Stimulated activated CD8-positive, alpha-beta memory T cell treated with anti-CD3 and anti-CD28 coated beads, Interleukin-4, amount 100 ng/mL, for 1 hour (primary cell): ENCODE measurements at places on chromosomes 13 and 19.

DNA sequence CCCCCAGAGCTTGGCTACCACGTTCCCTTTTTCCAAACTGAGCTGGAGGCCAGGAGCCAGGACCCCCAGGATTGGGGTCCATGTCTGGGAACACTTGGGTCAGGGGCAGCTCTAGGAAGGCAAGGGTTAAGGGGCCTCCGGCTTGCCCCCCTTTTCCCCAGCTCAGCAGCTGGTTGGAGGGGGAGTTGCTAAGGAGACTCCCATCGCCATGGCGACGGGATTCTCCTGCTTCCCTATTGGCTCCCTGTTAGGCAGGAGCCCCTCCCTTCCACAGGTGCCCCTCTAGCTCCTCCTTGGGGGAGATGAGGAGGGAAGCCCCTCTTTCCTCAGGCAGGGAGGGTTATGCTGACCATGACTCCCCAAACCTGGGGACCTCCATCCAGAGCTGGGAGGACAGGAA, 33.9 kb downstream of the PDE4A start:
- no peak for DNase-seq

GRCh38 chr19:3186160-3186688, 494 bp downstream of the NCLN start:
- DNase-seq: no peak

DNA sequence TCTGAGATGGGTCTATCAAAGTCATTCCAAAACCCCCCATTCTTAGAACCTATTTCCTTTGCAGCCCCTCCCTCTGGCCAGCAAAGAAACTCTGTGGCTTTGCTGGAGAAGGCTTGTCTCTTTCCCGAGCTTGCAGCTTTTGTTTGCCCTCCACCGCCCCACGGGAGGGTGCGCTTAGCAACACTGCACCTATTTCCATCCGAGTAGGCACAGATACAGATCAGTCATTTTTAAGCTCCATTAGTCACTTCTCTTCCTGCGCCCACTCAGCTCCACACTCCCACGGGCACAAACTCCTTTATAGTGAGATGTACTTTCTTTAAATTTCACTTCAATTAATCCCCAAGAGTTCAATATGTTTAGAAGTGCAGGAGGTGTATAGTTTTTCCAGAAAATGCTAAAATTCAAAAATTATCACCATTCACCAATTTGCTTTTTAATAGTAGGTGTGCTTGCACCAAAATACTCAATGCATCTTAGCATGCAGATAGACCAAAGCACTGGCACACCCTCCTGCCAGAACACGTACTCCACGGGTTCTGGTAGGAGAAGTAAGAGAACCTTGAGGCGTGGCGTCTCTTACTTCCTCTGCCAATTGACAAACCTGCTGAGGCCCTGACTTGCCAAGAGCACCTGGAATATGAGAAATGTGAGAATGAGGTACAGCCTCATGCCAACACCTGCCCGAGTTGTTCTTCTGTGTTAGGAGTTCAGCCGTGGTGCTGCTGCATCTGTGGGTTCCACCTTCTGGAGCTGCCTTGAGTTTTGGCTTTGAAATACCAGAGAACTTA, 183.7 kb downstream of the TEX29 start:
- no peak for DNase-seq

DNA sequence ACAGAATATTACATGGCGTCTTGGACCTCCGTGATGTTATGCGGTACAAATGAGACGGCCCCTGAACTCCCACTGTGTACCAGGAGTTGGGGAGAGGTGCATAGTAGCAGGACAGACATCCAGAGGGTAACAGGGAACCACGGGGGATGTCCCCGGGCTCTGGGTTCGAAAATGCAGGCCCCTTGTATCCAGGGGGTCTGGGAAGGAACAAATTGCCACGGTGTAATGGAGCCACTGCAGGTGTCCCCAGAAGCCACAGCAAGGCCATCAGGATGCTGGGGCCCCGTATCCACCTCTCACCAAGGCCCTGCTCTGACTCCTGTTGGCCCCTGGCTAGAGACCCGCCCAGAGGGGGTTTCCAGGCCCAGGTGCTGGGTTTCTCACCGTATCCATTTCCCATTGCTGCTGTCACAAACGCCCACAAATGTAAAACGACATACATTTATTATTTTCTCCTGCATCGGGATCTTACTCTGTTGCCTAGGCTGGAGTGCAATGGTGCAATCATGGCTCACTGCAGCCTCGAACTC, 77.8 kb downstream of the INSR start:
- DNase-seq: no peak

GRCh38 chr13:87669379-87669978, 1.7 kb upstream of the SLITRK5 start:
- DNase-seq: no peak

GRCh38 chr19:40721936-40722661, 5.2 kb downstream of the ITPKC start:
- DNase-seq: no peak

DNA sequence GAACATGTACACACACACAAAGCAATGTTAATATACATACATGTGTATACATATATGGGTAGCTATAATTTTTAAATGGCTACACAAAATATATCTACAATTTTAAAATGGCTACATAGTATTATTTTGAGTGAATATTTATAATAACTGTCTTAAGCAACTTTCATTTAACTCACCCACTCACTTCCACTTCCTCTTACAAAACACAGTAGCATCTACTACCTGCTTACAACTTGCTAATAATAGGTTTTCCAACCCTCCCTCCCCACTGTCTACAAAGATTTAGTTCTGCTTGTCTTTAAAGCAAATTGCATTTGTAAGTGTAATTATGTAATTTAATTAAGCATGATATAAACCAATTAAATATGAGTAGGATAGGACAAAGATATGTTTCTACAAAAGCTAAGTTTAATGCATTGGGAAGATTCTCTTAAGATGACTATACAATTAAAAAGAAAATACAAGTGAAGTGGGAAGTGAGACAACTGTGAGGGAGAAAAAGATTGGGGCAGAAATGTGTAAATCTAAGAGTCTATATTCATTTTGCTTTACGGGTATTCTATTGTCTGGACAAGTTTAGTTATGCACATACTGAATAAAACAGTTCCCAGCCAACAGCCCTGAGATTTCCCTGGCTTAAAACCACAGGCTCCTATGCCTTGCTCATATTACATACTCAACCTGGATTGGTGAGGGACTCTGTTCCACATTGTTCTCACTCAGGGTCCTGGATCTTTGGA, 583.1 kb downstream of the EFNB2 start:
- no peak for DNase-seq

DNA sequence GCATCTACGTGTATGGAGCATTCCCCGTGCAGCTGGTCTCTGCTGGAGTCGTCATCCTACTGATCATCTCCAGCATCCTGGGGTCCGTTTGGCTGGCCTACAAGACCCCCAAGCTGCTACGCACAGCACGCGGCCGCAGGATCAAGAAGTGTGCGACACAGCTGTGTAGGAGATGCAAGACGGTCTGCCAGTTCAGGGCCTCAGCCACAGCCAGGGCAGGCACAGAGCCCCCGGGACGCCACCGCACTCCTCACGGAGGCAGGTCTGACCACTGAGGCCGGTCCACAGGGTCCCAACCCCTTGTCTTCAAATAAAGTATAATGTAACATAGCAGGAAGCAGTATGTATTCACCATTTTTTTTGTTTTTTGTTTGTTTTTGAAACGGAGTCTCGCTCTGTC, 6.1 kb downstream of the PRR22 start:
- DNase-seq: no peak

DNA sequence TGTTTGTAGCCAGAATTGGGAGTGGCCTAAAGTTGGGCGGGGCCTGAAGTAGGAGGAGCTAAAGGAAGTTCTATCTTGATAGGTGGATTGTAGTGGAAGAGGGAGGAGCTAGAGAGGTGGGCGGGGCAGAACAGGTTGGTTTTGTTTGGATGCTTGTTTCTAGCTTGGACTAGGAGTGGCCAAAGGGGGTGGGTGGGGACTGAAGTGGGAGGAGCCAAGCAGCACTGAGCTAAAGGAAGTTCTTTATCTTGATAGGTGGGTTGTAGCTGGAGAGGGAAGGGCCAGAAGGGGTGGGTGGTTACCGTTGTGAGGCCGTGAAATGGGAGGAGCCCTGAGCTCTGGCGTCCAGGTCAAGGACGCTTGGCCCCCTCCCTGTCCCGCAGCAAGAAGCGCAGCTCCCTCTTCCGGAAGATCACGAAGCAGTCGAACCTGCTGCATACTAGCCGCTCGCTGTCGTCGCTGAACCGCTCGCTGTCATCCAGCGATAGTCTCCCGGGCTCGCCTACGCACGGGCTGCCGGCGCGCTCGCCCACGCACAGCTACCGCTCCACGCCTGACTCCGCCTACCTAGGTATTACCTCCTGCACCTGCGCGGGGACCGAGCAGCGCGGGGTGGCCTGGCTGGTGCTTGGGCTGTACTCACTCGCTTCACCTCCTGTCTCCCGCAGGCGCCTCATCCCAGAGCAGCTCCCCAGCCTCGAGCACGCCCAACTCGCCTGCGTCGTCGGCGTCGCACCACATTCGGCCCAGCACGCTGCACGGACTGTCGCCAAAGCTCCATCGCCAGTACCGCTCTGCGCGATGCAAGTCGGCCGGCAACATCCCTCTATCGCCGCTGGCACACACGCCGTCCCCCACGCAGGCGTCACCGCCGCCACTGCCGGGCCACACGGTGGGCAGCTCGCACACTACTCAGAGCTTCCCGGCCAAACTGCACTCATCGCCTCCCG, 8.0 kb downstream of the DNASE2 start:
- no peak for DNase-seq

GRCh38 chr19:43774103-43774939, 6.5 kb downstream of the KCNN4 start:
- DNase-seq: no peak

DNA sequence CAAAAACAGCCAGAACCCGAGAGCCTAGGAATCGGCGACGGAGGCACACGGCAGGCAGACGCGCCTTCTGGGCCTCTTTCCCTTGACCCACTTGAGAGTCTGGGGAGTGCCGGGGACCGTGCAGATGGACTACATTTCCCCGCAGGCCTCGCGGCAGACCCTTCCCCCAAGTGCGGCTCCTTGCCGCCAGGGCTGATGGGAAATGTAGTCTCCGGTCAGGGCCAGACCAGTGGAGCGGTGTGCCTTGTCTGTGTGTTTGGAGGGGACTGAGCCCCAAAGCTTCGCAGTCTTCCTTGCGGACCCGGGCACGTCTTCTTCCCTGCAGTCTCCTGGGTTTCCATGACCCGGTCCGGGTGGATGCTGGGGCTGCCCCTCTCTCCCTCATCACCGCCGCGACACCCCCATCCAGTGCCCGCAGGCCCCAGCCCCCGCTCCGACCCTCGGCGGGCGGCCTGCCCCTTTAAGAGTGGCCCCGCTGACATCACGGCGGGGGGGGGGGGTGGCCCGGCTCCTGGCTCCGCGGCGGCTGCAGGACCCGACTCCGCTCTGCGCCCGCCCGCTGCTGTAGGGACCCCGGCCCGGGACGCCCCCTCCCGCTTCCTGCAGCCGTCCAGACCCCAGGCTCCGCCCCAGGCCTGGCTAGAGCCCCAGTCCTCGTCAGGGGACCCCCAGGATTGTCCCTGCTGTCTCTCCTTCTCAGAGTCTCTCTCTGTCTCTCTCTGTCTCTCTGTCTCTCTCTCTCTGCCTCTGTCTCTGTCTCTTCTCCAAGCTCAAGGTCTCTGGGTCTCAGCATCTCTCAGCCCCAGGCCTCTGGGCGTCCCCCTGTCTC, 758 bp upstream of the CACNG7 start:
- no peak for DNase-seq

DNA sequence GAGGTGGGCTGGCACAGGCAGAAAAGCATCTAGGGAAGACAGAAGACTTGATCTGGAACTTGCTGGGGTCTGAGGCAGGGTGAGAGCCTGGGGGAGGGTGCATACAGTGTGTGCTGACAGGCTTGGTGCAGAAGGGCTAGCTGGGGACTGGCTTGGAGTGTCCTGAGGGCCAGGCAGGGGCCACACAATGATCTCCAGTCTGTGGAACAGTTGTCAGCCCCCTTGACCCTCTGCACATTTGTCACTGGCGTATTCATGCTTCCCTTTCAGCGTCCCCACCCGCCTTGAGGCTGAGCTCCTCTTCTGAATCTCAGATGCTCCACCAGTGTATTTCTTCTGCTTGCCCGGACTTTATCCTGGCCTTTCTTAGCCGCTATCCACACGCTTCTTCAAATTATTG, 2.8 kb upstream of the MICU2 start:
- no peak for DNase-seq

GRCh38 chr19:50649433-50650391, at the start of gene C19orf81:
Gene C19orf81 (plus strand): TSS chr19:50649445. CDS start chr19:50649445, 0 bp downstream.
- no peak for DNase-seq

DNA sequence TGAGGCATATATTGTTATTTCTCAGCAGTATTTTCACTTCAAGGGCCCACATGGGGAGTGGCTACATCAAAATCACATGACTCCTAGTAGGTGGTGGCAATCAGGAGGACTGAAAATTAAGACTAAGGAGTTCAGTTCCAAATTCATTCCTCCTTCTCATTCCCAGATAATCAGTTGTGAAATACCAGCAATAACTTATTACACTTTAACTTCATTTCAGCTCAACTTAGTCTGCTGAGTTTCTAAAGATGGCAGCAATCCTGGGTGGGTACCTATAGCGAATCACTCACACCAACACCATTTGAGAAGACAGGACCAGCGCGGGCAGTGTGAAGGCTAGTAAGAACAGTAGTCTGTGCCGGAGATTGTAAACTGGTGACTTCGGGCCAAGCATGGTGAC, 63.9 kb upstream of the SLC10A2 start:
- no peak for DNase-seq

DNA sequence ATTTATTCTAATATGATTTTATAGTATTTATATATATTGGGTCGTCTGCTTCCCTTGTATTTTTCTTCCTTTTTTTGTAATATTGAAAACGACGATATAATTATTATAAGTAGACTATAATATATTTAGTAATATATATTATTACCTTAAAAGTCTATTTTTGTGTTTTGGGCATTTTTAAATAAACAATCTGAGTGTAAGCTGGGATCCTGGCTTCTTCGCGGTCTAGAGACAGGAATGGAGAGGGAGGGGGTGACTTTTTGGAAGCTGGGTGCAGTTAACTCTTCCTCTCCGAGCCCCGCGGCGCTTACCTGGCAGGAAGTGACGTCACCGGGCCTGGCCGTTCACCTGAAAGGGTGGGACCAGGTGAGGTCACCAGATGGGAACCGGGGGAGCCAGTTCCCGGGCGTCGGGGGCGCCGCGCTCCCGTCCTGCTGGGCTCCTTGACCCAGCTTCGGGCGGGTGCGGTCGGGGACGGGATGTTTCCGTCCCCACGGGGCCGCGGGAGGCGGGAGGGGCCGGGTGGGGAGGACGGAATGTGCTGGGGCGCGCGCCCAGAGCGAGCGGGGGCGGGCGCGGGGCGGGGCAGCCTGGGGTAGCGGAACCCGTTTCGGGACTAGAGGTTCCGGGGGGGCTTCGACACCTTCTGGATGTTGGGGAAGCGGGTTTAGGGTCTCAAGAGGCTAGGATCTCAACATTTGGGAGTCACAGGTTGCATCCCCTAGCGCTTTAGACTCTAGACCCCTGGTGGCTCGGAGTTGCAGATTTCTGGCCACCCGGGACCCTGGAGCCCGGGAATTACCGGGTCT, 2.8 kb downstream of the ZFP36 start:
- DNase-seq: no peak

GRCh38 chr13:42396501-42396900, 124.5 kb downstream of the AKAP11 start:
- DNase-seq: no peak
